Foreskin fibroblast (primary cell): ENCODE measurements at places on chromosomes 3 and 15.
A peak's percentile ranks its signal among the peaks of the same experiment; 100 is the strongest.

DNA sequence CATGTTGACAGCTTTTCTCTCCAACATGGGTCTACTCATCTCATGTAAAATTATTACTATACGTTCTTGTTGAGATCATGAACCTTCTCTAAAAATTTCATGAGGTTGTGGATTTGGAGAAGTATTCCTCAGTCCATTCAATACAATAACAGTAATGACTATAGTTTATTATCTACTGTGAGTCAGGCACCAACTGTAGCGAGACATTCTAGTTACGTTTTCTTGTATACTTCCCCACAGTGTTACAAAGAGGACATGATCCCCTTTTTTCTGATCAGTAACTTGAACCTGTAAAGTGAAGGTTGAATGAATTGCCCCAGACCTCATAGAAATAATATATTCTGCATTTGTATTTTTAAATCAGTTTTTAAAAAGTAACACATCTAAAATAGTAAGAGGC, 76.4 kb downstream of the AKAP13 start:
- no peak for DNase-seq

DNA sequence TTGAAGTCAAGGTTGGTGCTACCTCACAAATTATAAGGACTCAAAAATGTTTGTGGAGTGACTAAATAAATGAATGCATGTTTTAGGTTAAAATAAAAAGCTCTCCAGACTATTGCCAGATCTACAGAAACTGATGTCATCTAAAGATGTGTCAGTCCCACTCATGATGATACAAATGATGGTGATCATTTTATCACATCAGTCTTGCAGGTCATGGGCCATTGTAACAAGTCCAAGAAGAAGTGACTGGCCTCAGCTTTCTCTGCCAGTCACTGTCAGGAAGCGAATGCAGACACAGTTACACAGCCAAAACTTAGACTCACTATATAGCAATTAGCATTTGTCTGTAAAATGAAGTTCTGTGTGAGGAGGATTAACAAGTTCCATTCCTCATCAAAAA, 18.5 kb downstream of the ATP8B4 start:
- peak; percentile 14 for DNase-seq

DNA sequence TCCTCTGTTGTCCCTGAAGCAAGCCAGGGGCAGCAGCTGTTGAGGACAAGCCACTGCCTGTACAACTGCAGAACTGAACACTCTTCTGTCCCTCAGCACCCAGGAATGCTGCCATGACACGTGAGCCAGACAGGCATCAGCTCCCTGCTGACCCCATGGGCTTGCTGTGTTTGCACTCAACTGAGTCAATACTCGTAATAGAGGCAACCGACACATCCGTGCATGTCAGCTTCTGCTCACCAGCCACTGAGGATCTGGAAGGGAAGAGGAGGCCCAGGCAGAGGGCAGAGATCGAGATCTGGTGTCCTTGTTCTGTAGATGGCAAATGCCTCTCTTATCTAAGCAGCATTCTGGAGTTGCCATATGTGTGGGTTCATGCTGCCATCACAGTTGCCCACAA, 54.3 kb upstream of the SEC61A1 start:
- no peak for DNase-seq

- DNase-seq: no peak
Measured at GRCh38 chr3:194080913-194081800, 54.8 kb upstream of the HES1 start.

DNA sequence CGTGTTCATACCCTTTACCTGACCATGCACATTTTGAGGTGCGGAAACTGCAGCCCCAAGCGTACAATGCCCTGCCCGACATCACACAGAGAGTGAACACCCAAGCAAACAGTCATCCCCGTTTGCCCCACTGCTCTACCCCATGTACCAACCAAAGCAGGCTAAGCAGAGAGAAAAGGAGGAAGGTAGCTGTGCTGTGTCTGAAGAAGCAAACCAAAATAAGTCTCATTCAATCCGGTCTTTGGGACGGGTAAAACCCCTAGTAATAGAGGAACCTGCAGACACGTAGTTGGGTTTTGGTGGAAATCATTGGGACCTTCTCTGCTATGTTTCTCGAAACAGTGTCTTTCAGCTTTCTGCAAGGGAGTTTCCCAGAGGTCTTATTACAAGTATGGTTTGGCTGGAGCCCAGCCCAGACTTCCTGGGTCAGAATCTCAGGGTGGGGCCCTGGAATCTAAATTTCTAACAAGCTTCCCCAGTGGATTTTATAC, 164.6 kb upstream of the HES1 start:
- DNase-seq: no peak

DNA sequence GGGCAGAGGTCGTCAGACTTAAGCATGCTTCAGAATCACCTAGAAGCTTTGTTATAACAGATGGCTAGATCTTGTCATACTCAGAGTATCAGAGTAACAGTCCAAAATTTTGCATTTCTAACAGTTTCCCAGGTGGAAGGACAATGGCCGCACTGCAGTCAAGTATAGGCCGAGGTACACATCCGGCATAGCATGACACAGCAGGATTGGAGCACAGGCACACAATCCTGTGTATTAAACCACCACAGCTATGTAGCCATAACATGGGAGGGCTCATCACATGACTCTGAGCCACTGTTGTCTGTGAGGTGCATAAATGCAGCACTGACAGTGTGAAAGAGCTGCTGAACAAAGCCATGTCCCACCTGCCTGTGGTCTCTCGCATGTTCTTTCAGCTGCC, 85.7 kb upstream of the RNF7 start:
- no peak for DNase-seq

GRCh38 chr3:161890147-161890625, 393.6 kb downstream of the OTOL1 start:
- DNase-seq: peak; percentile 98

GRCh38 chr15:81182756-81183438, 13.8 kb upstream of the IL16 start:
- no peak for DNase-seq
